Hepatocyte (in vitro differentiated cells): ENCODE measurements at places on chromosomes 4 and X. TPM values are rescaled to one million over a fixed set of nuclear protein-coding genes. Genes with fewer than 3 reads are reported as not detected.

DNA sequence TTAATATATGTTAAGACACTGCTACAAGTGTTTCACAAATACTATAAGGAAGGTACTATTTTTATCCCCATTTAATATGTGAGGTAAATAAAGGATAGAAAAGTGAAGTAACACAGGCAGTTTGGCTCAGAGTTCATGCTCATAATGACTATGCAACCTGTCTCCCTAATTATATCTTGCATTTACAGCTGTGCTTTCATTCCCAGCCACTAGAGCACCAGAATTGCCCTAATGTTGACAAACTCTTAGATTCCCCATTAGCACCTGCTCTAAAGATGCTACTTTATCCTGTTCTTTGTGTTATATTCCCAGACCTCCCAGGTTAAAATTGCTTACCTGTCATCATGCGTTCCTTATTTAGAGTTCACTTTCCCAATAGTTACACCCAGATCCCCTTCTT, 833.6 kb downstream of the CCSER1 start:
- no peaks in the 10 kb centered on the region for H3K27me3 ChIP-seq
- no peak overlapping the region for H3K4me3 ChIP-seq
- DNase-seq, result no peak
- H3K36me3 ChIP-seq, result no peaks in the 10 kb centered on the region

DNA sequence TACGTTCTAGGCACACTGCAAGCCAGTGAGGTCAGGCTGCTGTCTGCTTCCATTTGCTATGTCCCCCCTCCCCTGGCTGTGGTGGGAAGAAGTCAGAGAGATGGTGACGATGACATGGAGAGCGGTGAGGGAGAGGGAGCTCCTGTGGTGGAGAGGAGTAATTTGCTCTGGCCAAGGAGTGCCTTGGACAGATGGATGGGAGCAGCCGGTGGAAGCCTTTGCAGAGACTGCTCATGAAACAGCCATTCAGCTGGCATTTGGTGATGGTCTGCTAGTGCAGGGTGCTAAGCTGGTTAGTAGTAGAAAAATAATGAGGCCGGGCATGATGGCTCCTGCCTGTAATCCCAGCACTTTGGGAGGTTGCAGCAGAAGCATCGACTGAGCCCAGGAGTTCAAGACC, 124.1 kb downstream of the FHDC1 start:
- H3K4me1 ChIP-seq, result peaks cover 13% of the 10 kb centered on the region
- no peak overlapping the region for H3K27ac ChIP-seq
- H3K4me3 ChIP-seq, result no peak overlapping the region
- peaks cover 4% of the 10 kb centered on the region for H3K27me3 ChIP-seq
- H3K36me3 ChIP-seq, result no peaks in the 10 kb centered on the region
- DNase-seq, result no peak

DNA sequence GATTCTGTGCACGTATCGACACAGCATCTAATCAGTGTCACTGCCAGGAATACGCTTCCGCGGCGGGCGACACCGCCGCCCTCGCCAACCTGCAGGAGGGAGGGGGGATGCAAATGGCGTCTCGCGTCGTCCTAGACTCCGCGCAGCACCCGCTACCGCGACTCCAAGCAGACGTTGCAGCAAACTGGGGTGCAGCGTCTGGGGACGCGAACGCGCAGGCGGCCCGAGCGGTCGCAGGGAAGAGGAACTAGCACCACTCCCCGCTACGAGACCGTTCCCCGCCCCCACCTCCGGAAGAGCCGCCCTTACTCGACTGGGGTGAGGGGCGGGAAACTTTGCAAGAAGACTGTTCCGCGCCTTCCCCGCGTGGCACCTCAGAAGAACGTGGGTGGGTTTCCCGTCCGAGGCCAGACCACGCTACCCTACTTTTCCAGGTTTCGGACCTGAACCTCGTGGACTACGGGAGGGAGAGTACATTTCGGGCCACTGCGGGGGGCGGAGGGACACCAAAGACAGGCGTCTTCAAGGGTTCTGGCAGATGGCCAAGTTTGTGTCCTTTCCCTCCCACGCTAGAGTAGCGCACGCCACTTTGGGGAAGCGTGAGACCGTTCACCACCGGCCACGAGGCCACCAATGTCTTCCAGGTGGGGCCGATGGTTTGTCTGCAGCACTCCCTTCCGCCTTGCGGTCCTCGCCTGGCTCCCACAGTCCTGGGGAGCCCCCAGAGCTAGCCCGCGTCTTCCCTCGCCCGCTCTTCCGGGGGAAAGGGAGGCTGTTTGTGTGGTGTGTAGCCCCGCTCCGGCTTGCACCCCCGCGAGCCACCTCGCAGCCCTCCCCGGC, 78.0 kb upstream of the BCOR start:
- peaks cover 3% of the 10 kb centered on the region for H3K27me3 ChIP-seq
- H3K27ac ChIP-seq, result peak overlapping the region; percentile 99
- H3K4me1 ChIP-seq, result peaks cover 55% of the 10 kb centered on the region
- H3K4me3 ChIP-seq, result peak overlapping the region; percentile 58
- no peaks in the 10 kb centered on the region for H3K36me3 ChIP-seq

CXCL11 gene
- polyA plus RNA-seq, result not detected in 2 replicates

DNA sequence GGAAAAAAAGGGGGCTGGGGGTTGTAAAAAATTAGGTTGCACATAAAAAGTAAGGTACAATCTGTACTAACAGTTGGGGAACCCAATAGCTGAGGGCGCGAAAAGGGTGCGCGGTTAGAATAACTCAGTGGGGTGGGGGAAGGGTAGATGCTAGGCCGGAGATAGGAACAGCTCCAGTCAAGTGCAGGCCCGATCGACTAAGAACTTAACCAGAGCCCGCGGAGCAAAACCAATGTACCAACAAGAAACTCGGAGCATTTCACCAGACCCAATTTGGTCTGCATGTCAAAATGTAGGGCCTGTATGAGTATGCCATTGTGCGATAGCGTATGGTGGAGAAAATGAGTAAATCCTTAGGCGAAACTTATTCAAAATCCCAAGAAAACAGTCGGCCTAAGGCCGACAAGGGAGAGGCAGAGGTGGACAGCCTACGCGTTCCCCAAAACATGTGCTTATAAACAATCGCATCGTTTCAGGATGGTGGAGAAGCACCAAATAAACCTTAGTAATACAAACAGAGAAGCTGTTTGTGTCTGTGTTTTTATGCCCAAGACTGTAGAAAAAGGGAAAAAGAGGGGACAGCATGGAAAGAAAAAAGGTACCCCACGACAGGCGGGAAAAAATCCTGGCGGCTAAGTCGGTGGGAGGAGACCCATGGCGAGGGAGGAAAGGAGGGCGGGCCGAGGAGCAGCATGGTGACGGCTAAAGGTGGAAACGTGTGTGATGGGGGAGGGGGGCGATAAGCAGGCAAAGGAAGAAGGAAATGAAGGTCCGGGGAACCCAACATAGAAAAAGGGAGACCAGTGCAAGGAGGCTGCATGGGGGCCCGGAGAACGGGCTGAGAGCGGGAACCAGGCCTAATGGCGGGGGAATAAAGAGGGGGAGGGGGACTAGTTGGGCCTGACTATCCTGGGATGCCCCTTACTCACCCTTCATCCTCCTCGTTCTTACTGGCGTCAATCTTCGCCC, 990 bp downstream of the HNRNPD start:
- peak overlapping the region; percentile 96 for H3K4me3 ChIP-seq
- H3K4me1 ChIP-seq, result peaks cover 21% of the 10 kb centered on the region
- DNase-seq, result peak; percentile 87
- H3K27ac ChIP-seq, result peak overlapping the region; percentile 99
- H3K36me3 ChIP-seq, result no peaks in the 10 kb centered on the region

MAGEA2B gene
- polyA plus RNA-seq, result 0.86 TPM in 1 of 2 replicates, not detected in the other

NEXMIF gene
- polyA plus RNA-seq, result 0.25 and 0.28 TPM in 2 replicates

GRCh38 chr4:122865425-122865824, 38.8 kb downstream of the FGF2 start:
- DNase-seq, result no peak
- H3K4me3 ChIP-seq, result no peak overlapping the region
- no peaks in the 10 kb centered on the region for H3K36me3 ChIP-seq
- no peak overlapping the region for H3K27ac ChIP-seq

EVC gene
- 4.6 and 4.8 TPM in 2 replicates for polyA plus RNA-seq

DNA sequence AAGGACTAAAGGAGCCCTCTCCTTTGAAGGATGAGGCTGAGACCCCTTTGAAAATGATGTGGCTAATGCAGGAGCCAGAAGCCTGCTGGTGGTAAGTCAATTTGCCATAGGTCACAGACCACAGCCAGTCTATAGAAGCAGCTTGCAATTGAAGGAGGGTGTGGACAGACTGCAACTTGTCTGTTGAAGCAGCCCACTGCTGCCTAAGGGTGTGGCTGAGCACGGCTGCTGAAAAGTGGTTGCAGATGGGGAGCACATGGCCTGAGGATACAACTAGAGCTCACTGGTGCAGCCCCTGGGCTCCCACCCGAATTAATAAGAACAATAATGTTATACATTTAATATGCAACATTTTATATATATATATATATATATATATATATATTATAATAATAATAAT, 11.4 kb upstream of the EXOC1L start:
- no peak for DNase-seq
- H3K36me3 ChIP-seq, result no peaks in the 10 kb centered on the region
- no peak overlapping the region for H3K4me3 ChIP-seq

GATA1 gene
- polyA plus RNA-seq, result 0.13 TPM in 1 of 2 replicates, not detected in the other

DNA sequence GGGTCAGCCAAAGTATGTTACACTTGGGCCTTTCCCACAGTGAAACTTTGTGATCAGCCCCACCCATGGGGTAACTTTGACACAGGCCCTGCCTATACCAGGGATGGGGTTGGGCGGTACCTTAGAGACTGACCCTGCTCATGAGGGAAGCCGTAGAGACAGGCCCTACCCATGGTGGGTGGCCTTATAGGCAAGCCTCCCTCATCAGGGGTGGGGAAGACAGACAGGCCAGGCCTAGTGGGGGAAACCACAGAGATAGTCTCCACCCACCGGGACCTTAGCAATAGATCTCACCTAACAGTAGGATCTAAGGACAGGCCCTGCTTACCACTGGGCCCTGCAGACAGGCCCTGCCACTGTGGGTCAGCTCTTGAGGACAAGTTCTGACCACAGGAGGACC, 6.8 kb downstream of the PLP2 start:
- H3K27ac ChIP-seq, result no peak overlapping the region
- no peaks in the 10 kb centered on the region for H3K27me3 ChIP-seq
- no peak for DNase-seq
- H3K4me1 ChIP-seq, result no peaks in the 10 kb centered on the region

ALB gene
- 7,370 and 11,384 TPM in 2 replicates for polyA plus RNA-seq

- no peak for DNase-seq
- no peaks in the 10 kb centered on the region for H3K27me3 ChIP-seq
- no peaks in the 10 kb centered on the region for H3K4me1 ChIP-seq
- no peaks in the 10 kb centered on the region for H3K36me3 ChIP-seq
These were observed 76.6 kb downstream of the SH3KBP1 start for GRCh38 chrX:19810802-19811201.

TSPAN7 gene
- 17.2 and 23.2 TPM in 2 replicates for polyA plus RNA-seq

EMCN gene
- 0.19 and 1.6 TPM in 2 replicates for polyA plus RNA-seq

GRCh38 chr4:66014146-66014765, 344.0 kb upstream of the EPHA5 start:
- DNase-seq, result no peak
- no peaks in the 10 kb centered on the region for H3K36me3 ChIP-seq
- no peak overlapping the region for H3K4me3 ChIP-seq

GRCh38 chr4:78247536-78248285, 190.6 kb downstream of the FRAS1 start:
- H3K36me3 ChIP-seq, result no peaks in the 10 kb centered on the region
- H3K27me3 ChIP-seq, result no peaks in the 10 kb centered on the region
- peaks cover 9% of the 10 kb centered on the region for H3K4me1 ChIP-seq
- H3K27ac ChIP-seq, result no peak overlapping the region

- no peaks in the 10 kb centered on the region for H3K27me3 ChIP-seq
- H3K4me1 ChIP-seq, result no peaks in the 10 kb centered on the region
- no peak overlapping the region for H3K27ac ChIP-seq
- no peaks in the 10 kb centered on the region for H3K36me3 ChIP-seq
These were observed 14.6 kb downstream of the HDX start for GRCh38 chrX:84487365-84488353.

DNA sequence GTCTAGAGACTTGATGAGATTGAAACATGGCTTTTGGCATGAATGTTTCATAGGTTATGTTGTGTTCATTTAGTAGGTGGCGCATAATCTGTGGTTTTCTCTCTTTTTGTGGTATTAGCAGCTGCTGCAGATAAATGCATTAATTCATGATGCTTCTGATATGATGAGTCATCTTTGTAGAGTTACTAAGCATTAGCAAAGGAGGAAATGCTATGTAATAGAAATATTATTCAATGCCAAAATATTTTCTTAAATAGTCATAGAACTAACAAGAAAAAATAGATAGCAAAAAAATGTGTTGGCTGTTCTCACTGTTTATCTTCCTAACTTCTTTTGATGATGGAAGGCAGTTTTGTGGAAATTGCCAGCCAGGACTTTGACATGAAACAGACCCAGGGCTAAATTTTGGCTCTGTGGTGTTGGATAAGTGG, 3.6 kb downstream of the ZXDB start:
- peaks cover 14% of the 10 kb centered on the region for H3K4me1 ChIP-seq
- no peak overlapping the region for H3K4me3 ChIP-seq
- no peaks in the 10 kb centered on the region for H3K36me3 ChIP-seq
- DNase-seq, result no peak
- peak overlapping the region; percentile 19 for H3K27ac ChIP-seq

C1QTNF7 gene
- 1.1 and 1.4 TPM in 2 replicates for polyA plus RNA-seq

GRCh38 chr4:169870507-169870906, 112.8 kb upstream of the HPF1 start:
- H3K27me3 ChIP-seq, result no peaks in the 10 kb centered on the region
- H3K36me3 ChIP-seq, result no peaks in the 10 kb centered on the region
- H3K4me1 ChIP-seq, result no peaks in the 10 kb centered on the region

DNA sequence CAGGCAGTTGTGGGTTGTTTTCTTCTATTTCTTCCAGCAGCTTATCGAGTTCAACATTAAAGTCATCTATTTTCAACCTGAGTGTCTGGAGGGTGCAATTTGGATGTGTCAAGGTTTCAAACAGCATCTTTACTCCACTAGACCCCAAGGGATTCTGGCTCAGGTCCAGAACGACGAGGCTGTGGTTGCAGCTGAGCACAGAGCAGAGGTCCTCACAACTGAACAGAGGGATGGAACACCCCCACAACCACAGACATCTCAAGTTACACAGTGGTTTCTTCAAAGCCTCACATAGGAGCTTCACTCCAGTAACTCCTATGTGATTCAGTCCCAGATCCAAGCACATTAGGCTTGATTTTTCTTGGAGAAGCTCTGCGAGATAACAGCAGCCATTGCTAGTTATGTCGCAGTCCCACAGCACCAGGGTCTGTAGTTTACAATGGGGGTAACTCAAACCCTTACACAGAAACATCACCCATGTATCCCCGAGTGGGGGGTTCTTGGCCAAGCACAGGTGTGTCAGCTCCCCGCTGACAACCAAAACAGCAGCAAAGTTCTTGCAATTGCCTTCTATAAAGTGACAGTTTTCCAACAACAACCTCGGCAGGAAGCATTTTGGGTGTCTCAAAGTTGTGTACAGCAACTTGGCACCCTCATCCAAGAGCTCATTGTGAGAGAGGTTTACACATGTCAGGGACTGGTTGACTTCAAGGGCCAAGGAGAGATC, 2.8 kb downstream of the NLRP2B start:
- no peaks in the 10 kb centered on the region for H3K4me1 ChIP-seq
- H3K36me3 ChIP-seq, result no peaks in the 10 kb centered on the region
- H3K27me3 ChIP-seq, result no peaks in the 10 kb centered on the region
- H3K27ac ChIP-seq, result no peak overlapping the region
- no peak overlapping the region for H3K4me3 ChIP-seq
- DNase-seq, result no peak
